ENCODE measurements at places on chromosomes 1 and 21.

GRCh38 chr21:15730484-15731242, 881 bp downstream of the USP25 start:
- DNase-seq = no peak

GRCh38 chr21:45502006-45502345, 40.3 kb downstream of the SLC19A1 start:
- no peak for DNase-seq

DNA sequence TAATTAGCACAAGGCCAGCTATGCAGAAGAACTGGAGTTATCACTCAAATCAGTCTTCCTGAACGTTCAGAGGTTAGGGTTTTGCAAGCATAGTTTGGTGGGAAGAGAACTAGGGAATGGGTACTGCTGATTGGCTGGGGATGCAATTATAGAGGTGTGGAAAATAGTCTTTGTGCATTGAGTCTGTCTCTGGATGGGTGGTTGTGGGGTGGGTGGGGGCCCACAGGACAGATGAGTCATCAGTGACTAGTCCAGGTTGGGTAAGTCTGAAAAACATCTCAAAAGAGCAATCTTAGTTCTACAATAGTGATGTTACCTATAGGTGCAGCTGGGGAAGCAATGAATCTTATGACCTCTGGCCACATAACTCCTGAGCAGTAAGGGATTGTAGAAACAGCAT, 89.7 kb upstream of the HMCN1 start:
- no peak for DNase-seq

DNA sequence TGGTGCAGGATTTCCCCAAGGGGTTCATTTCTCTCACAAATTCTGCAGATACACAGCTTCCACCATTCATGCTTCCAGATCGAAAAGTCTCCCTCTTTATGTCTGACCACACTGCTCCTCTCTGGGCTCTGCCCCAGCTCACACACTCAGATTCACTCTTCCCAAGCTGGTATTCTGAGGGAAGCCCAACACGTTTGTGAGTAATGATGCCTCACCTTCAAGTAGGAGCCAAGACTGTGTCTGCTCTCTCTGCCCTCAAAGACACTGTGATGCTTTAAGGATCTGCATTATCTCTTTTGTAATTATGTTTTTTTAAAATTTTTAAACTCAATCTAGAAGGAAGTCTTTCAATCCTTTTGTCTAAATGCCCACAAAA, 19.8 kb downstream of the PRAMEF11 start:
- DNase-seq = no peak

GRCh38 chr1:69776555-69776954, 208.8 kb downstream of the LRRC7 start:
- no peak for DNase-seq

DNA sequence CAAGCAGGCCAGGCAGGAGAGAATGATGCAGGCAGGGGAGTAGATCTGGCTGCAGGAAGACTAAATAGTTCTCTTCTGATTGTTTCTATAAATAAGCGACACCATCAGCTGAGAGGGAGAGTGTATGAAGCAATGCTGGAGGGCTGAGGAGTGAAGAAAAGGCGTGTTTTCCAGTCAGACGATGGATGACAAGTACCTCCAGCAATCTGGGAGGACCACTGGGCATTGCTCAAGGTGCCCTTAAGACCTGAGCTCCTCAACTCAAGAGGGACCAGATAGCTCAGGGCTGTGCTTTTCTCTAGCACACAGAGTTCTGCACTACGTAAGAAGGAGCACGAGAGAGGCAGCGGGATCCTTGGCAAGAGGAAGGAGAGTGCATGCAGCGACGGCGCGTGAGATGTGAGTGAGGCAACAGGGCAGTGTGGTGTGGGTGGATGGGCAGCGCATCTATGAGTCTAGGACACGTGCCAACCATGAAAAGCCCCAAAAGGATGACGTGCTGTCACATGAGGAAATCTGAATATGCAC, 36.0 kb downstream of the PABPC4 start:
- peak; percentile 40 for DNase-seq

GRCh38 chr1:44637702-44638411, 36.4 kb downstream of the TMEM53 start:
- no peak for DNase-seq

- no peak for DNase-seq
Observed at GRCh38 chr21:34846601-34847112, 177.9 kb downstream of the CLIC6 start.

DNA sequence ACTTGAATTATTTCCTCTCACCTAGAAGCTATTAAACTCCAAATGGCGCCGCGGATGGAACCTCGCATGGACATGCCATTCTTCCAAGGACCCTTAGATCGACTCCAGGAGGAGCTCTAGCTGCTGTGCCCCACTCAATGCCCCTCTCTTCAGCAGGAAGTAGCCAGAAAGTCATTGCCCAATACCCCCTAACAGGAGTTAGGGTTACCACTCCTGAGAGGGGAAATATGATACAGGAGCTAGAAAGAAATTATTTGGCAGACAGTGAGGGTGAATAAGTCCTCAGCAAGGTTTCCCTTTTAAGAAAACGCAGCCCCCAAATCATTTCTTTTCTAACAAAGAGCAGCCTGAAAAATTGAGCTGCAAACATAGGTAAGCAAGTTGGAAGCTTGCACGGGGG, 28.6 kb downstream of the TFB2M start:
- no peak for DNase-seq

- no peak for DNase-seq
Observed at GRCh38 chr21:41597811-41598231, 89.9 kb upstream of the TMPRSS2 start.

GRCh38 chr1:60942896-60943638, 139.3 kb upstream of the NFIA start:
- no peak for DNase-seq

DNA sequence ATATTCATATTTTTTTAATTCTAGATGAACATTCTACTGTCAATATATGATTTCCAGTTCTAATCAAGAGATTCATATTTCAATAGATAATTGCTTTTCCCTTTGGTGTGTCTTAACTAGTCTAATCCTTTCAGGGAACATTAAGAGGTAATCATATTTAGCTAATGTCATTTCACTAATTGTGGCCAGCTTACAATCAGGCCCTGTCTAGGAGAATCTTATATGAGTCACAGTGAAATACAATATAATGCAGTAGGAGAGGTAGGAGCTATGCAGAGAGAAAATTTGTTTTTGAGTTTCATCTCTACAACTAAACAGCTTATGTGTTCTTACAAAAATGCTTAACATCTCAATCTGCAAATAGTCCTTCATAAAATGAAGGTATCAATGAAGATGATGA, 85.9 kb downstream of the DPYD start:
- DNase-seq = no peak

DNA sequence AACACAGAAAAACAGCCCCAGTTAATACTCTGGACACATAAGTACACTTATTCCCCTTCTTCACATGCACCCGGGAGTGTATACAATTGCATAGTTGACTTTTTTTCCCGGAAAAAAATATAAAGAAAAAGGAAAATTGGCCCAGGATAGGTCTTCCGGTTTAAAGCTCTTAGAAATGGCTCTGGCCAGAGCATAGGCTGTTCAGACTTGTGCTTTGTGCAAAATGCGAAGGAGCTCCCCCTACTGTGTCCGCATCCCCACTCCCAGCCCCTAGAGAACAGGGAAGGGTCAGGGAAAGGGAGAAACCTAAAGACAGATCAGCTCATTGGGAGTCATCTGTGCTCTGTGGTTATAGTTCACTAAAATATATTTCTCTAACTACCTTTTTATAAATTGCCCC, 5.5 kb upstream of the MTMR11 start:
- no peak for DNase-seq

Measured in thoracic aorta (tissue), 2 donors.